Upper lobe of left lung (tissue), 6 donors: ENCODE measurements at places on chromosomes 16 and 17. TPM values are rescaled to one million over a fixed set of nuclear protein-coding genes. Genes with fewer than 3 reads are reported as not detected.

VASN gene
- 11.4 TPM for total RNA-seq

MRM1 gene
- 9.1 TPM for total RNA-seq

PRKAR1A gene
- total RNA-seq, result 381 TPM

- DNase-seq, result peak; percentile 97
Observed at GRCh38 chr16:68236137-68236825, 354 bp upstream of the ESRP2 start.

DNA sequence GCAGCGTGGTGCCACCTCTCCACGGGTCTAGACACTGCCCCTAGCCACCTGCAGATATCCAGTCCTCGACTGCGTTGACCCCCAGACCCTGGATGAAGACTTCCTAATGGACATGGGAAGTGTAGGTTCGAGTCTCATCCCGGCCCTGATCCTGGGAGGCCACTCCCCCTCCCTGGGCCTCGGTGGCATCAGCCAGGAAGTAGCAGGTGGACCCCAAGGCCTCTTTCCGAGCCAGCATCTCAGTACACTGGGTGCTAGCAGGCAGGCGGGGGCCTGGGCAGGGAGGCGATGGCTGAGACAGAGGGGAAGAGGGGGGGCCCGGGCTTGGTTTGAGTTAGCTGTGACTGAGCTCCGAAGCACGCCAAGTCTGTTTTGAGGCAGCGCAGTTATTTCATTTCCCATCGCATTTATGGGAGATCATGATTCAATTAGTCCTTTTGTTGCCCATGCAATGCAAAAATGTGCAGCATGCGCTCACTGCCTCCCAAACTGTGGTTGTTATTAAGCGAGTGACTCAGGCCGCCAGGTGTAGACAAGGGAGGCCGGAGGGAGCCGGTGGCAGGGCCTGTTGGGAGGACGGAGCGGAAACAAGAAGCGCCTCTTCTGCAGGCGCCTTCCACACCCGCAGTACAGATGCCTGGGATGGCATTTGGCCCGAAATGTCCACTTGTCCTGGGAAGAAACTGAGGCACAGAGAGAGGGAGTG is 25.3 kb upstream of the ZNF469 start:
- peak; percentile 67 for DNase-seq

DNA sequence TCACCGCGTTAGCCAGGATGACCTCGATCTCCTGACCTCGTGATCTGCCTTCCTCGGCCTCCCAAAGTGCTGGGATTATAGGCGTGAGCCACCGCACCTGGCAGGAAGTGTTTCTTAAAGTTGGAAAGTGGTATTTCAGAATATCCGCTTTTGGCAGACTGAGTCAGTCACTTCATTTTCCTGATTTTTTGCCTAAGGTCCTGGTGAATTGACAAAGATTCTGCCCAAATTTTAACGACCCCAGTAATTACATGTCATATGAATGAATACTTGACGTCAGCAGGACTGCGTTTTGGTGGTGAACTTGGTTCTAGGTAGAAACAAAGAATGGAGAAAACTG is 4.5 kb upstream of the BRCA1 start:
- no peak for DNase-seq

GRCh38 chr17:27502526-27503324 is 46.5 kb downstream of the KSR1 start:
- no peak for DNase-seq

- DNase-seq, result no peak
Observed at GRCh38 chr17:79679631-79680317, 51.0 kb upstream of the ENPP7 start.

DNA sequence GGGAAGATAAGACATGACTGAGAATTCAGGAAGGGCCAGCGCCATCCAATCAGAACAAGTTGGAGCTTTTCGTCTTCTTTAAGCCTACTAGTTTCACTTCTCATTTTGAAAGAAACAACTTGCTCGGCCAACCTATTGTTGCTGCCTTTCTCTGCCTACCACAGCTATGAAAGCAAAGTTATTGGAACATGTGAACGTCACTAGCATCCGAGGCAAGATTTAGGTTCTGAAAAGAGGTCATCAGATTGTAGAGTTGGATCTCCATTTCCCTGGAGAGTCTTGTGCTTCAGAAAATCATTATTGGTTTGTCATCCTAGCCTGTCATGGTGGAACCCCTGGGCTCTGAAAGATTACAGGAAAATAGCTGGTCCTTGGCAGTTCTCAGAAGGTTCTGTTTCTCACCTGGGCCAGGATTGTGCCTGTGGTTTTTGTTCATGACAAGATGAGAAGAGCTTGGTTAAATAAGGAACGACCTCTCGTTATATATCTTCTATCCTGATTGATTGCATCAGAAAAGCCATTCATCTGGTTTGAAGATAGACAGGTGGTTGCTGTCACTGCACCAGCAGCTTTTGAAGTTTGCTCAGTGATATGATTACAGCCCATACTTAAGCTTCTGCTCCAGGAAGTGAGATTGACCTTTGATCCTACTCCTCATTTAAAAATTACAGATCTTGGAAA is 25.3 kb downstream of the CDH13 start:
- DNase-seq, result no peak

VMO1 gene
- total RNA-seq, result 3.1 TPM

DNA sequence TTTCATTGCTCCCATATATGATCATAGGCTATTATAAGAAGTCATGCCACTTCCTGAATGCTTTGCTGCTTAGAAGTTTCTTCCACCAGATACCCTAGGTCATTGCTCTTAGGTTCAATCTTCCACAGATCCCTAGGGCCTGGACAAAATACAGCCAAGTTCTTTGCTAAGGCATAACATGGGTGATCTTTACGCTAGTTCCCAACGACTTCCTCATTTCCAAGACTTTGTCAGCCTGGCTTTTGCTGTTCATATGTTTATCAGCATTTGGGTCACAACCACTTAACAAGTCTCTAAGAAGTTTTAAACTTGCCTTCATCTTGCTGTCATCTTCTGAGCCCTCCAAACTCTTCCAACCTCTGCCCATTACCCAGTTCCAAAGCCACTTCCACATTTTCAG is 20.1 kb upstream of the DLX3 start:
- no peak for DNase-seq

GRCh38 chr16:28610595-28611191 is 849 bp upstream of the SULT1A1 start:
- no peak for DNase-seq

- DNase-seq, result no peak
Observed at GRCh38 chr17:36524428-36524876, 10.2 kb downstream of the MYO19 start.

RNF40 gene
- total RNA-seq, result 137 TPM

DNA sequence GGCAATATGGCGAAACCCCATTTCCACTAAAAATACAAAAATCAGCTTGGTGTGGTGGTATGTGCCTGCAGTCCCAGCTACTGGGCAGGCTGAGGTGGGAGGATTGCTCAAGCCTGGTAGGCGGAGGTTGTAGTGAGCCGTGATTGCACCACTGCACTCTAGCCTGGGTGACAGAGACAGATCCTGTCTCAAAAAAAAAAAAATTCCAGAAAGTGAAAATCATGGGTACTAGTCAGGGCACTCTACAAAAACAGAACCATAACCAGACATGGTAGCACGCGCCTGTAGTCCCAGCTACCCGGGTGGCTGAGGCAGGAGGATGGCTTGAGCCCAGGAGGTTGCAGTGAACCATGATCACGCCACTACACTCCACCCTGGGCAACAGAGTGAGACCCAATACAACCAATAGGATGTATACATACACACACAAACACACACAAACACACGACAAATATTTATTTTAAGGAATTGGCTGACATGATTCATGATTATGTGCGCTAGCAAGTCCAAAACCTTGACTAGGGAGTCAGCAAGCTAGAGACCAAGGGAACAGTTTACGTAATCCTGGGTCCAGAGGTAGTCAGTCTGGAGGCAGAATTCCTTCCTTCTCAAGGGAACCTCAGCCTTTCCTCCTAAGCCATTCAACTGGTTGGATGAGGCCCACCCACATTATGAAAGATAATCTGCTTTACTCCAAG is 11.6 kb upstream of the GP1BA start:
- DNase-seq, result peak; percentile 64

NOS2 gene
- total RNA-seq, result 0.46 TPM

MEOX1 gene
- total RNA-seq, result not detected

DNA sequence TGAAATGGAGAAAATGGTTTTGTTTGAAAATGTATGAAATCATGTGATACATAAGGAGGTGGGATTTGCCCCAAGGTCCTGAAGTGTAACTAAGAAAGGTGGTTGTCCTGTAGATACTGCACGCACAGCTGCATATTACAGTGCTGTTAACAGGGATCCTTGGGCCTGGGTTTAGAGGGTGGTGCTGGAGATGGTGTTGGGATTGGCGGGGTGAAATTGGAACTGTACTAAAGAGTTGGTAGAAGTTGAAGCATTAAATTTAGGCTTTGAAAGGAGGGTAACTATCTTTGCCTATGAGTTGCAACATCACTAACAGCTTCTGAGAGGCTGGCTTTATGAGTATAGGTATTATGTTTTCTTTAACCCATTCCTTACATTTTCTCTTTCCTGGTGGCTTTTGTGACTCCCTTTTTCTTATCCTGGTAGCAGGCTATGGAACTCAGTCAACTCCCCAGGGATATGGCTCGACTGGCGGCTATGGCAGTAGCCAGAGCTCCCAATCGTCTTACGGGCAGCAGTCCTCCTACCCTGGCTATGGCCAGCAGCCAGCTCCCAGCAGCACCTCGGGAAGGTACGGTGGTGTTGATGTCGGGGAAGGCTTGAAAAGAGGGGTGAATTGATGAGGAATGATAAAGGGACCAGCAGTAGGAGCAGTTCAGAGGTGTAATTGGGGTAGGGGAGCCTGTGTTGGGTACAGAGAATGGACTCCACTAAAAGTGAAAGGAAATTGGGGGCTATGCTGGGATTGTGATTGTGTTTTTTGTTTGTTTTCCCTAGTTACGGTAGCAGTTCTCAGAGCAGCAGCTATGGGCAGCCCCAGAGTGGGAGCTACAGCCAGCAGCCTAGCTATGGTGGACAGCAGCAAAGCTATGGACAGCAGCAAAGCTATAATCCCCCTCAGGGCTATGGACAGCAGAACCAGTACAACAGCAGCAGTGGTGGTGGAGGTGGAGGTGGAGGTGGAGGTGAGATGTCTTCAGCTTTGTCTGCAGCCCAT is 3.8 kb downstream of the FUS start:
- DNase-seq, result no peak

GRCh38 chr16:77700846-77701245 is 21.5 kb upstream of the NUDT7 start:
- DNase-seq, result no peak

GRCh38 chr17:57747221-57748017 is 2.3 kb upstream of the CCDC182 start:
- peak; percentile 29 for DNase-seq

DNA sequence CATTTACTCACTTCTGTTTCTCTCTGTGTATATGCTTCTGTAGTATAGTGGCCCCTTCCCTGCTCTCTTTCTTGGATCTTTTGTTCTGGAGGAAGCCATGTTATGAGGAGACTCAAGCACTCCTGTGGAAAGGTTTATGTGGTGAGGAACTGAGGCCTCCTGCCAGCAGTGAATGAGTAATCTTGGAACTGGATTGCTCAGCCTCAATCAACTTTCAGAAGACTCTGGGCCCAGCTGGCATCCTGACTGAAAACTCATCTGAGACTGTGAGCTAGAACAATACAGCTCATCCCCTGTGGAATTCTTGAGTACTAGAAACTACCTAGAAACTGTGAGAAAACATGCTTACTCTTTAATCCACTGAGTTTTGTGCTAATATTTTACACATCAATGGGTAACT is 133.1 kb upstream of the ZKSCAN2 start:
- no peak for DNase-seq

EFCAB13 gene
- 3.2 TPM for total RNA-seq

CRHR1 gene
- total RNA-seq, result not detected

GRCh38 chr17:48597528-48597777 is 3.9 kb upstream of the HOXB5 start:
- no peak for DNase-seq

GRCh38 chr17:16282522-16282921 is 65.5 kb downstream of the PIGL start:
- DNase-seq, result no peak

DNA sequence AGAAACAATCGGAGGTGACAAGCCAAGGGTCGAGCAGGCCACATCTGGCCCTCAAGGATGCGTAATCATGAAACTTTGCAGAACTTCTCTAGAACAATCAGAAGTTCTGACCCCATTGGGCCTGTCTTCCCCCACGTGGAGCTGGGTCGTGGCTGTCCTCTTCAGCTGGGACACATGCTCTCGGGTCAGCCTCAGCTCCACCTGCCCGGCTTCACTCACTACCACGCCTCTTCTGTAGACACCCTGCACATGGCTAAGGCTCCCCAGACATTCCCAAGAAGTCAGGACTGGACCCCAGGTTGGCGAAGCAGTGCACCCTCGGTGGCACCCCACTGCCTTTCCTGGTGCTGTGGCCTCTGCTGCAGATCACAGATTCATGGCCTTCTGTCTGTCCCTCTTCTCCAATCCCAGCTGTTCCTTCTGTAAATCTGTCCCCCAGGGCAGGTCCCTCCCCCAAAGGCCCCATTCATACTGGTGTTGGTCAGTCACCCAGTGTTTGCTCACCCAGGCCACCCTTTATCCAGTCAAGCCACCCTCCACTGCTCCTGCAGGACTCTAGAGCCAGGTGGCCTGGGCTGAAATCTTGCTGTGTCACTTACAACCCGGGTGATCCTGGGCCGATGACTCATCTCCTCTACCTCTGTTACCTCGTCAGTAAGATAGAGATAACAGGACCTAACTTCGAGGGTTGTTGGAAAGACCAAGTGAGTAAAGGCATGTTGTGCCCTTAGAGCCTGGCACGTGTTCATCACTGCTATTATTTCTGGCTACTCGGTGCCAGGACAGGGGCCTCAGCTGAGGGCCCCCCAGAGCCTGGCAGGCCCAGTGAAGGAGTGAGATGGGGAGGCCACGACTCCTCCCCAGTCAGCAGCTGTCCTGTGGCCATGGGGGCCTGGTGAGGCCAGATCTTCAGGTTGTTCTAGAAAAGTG is 1.4 kb upstream of the SLC5A11 start:
- no peak for DNase-seq
